ENCODE measurements at places on chromosomes 2 and 18.

- DNase-seq: no peak
Measured at GRCh38 chr2:201500534-201500933, 49.0 kb downstream of the STRADB start.

DNA sequence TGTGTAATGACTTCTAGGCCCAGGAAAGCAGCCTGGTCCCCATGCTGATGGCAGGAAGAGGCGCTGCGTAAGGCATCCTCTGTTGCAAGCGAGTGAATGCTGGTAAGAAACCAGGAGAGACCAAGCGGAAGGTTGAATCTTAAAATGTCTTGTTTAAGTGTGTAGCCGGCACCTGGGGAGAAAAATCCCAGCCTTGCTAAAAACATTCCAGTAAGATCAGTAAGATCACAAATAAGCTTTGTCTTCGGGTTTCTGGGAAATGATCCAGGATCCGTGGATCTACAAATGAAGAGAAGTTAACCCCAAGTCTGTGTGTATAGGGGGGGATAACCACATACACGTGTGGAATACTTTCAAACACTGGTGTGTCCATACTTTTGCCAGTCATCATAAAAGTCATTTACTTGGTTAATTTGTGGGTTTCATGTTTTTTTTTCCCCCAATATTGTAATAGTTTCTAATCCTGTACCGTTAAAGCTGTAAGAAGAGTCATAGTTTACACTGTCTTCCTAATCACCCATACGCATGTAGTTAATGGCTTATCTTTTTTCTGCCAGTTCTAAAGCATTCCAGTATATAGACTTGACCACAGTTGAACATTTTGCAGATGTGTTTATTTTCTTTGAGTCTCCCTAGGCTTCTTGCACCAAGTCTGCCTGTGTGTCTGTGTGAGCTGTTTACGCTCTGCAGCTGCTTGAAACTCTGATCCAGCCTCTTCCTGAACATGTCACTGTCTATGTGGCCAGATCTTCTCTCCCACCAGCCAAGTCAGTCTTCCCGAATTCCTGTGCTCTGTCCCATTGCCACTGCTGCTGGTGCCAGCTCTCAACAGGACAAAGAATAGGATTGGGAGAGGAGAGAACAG lies 135.9 kb upstream of the ARL4C start:
- no peak for DNase-seq

GRCh38 chr18:68509902-68510301 lies 205.0 kb downstream of the TMX3 start:
- no peak for DNase-seq

GRCh38 chr2:16186661-16187481 lies 246.5 kb downstream of the MYCN start:
- DNase-seq: no peak
